Kidney glomerular epithelial cell (primary cell): ENCODE measurements at places on chromosomes 1 and 21.

DNA sequence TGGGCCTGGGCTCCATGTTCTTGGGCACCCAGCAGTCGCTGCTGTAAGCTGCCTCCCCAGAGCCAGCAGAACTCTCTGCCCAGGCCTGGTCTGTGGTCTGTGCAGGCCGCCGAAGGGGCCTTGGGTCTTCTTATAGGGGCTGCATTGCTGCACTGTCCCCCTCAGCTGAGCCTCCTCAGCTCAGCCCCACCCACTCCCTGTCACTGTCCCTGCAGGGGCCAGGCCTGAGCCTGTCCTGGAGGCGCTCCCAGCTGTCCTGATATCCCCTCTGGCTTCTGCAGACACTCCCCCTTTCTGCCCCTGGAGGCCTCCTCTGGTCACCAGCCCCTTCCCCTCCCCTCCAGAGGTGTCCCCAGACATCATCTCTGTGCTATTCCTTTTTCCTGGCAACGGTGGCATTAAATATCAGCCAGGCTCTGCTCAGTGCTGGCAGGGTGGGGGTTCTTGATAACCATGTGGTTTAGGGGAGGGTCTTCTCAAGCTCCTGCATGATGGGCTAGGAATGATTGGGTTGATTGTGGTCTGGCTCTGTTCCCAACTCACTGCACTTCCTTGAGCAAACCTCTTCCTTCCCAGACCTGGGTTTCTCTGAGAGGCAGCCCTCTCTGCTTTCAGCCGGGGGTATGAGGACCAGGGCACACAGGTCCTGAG is 3.7 kb upstream of the FOXO6 start:
- no peak for DNase-seq

- no peak for DNase-seq
These were observed 9.2 kb upstream of the COL6A1 start for GRCh38 chr21:45972353-45972715.

DNA sequence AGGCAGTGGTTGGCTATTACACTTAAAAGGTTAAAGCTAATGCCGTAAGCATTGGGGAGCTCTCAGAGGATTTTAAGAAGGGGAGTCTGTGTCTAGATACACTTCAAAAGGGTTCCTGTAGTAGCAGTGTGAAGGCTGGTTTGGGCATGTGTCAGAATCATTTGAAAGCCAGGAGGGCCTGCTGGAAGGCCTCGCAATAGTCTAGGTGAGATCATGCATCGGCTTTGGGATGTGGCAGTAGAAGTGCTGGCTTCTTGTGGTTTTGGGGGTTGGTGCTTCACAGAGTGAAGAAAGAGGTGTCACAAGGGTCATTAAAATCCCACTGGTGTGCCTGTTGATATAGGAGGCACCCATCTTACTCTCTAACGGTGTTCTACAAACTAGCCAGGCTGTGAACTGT is 85.7 kb downstream of the ST6GALNAC3 start:
- DNase-seq, result no peak

DNA sequence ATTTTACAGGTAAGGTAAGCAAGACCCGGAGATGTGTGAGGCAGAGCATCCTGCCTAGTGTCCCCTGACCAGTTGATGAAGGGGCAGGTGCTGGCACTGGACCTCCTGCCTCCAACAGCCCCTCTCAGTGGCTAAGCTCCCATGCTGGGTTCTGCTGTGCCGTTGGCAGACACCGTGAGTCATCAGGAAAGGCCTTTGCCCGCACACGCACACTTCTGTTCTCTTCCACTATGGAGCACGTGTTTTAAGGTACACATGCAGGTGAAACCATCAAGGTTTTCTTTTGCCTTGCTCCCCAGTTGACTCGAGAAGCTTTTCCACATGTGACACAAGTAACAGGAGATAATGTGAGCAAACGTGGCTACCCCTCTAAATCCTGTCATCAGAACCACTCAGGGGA is 207.9 kb downstream of the RRAGC start:
- no peak for DNase-seq

DNA sequence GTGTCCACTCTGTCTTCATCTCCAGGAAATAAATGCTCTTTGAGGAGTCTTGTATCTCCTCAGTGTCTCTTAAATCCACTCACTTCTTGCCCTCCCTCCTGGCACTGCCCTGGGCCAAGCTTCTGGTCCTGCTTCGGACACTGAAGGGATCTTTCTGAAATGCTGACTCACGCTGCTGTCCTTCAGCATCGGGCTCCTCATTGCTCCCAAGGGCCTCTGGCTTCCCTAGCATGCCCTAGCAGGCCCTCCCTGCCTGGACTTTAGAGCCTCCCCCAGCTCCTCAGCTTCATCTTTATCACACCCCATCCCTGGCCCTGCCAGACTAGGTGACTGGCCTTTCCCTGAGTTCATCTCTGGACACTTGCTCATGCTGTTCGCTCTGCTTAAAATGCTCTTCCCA is 96.6 kb downstream of the FOXD2 start:
- DNase-seq, result no peak

GRCh38 chr1:116605315-116605714 is 34.5 kb upstream of the CD58 start:
- DNase-seq, result no peak

- DNase-seq, result no peak
These were observed 26.7 kb upstream of the KCNN3 start for GRCh38 chr1:154896771-154897286.

- DNase-seq, result no peak
These were observed 2.5 kb downstream of the RHOC start for GRCh38 chr1:112704391-112704933.

DNA sequence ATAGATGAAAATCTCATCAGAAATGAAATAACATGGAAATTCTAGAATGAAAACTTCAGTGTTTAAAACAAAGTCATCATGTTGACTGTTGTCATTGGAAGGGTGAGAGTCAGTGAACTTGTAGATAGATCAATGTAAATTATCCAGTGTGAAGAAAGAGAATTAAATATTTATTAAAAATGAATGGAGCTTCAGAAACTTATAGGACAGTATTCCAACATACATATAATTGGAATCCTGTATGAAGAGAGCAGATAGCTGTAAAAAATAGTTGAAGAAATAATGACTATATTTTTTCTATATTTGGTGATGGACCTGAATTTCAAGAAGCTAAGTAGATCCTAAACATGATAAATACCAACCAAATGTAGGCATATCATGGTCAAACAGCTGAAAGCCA is 60.0 kb downstream of the MAN1A2 start:
- no peak for DNase-seq

- DNase-seq, result no peak
These were observed 29.1 kb downstream of the PRRX1 start for GRCh38 chr1:170692866-170693575.

DNA sequence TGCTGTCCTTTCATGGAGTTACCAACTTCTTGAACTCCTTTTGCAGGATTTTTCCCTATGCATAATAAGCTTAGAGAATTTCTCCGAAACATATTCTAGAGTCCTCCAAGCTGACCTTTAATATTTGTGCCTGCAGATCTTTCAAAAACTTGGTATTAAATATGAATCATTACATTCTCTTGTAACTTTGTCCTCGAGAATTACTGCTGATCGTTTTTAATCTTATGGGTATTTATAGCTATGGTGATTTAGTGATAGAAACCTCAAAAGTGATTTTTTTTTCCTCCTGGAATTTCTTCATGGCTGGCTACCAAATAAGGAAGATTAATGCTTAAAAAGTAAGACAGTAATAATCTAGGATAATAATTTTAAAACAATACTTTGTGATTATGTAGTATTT is 39.1 kb downstream of the MAP3K21 start:
- DNase-seq, result no peak

GRCh38 chr1:99613716-99614115 is 32.2 kb upstream of the PALMD start:
- DNase-seq, result no peak

- no peak for DNase-seq
These were observed 149.7 kb downstream of the PEX14 start for GRCh38 chr1:10624256-10625050.

DNA sequence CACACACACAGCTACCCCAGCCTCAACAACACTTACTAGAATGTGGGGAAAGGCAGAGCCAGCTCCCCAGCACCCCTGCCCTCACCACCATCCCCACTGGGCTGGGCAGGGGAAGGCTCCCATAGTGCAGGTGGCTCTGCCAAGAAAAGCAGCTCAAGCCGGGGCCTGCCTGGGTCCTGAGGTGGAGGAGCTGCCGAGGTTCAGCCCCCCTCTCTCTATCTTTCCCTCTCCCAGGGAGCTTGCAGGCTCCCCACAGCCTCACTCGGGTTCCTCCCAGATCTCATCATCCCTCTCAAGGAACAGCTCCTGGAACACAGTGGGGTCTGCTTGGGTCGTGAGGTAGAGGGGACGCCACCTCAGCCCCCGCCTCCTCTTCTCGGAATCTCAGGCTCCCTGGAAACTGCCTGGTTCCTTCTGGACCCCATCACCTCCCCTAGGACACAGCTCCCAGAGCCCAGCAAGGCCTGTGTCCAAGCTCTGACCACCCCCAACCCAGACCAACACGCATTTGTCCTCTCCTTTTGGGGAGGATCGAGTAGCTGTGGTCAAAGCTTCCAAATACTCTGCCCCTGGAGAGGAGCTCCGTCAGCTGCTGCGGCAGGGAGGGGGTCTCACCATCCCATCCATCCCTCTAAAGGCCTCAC is 704 bp downstream of the S100A16 start:
- DNase-seq, result peak; percentile 38

- DNase-seq, result peak; percentile 8
These were observed 11.5 kb downstream of the ASAP3 start for GRCh38 chr1:23472351-23473036.

DNA sequence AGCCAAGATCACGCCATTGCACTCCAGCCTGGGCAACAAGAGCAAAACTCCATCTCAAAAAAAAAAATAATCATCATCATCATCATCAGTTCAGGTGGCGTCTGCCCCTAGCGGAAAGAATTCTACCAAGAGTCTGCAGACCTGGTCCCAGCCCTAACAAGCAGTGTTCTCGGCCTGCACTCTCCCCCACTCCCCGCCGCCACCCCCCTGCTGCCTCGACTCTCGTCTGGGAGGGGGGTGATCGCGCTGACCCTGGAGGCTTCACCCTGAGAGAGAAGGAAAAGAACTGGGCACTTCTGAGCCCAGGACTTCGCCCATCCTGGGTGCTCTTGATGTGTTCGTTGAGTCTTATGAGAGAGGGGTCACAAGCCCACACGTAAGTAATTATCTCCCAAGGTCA is 160.1 kb upstream of the TMEM51 start:
- DNase-seq, result no peak

GRCh38 chr1:154845879-154846278 is 24.2 kb downstream of the KCNN3 start:
- DNase-seq, result no peak

DNA sequence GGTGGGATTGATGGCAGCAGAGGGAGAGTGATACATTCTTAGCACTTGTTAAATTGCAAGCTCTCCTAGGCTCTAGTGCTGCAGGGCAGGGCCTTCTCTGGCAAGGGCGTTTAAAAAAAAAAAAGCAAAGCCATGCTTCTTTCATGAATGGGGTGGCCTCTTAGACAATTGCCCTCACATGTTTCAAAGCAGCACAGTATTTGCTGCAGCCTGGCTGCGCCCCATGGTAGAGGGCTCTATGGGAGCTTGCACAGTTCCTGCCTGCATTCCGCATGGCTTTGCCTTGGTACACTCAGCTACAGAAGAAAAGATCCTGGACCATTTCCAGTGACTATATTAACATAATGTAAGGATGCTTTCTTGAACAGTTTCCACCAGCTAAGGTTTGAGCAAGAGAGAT is 267.2 kb downstream of the ZNF648 start:
- no peak for DNase-seq

DNA sequence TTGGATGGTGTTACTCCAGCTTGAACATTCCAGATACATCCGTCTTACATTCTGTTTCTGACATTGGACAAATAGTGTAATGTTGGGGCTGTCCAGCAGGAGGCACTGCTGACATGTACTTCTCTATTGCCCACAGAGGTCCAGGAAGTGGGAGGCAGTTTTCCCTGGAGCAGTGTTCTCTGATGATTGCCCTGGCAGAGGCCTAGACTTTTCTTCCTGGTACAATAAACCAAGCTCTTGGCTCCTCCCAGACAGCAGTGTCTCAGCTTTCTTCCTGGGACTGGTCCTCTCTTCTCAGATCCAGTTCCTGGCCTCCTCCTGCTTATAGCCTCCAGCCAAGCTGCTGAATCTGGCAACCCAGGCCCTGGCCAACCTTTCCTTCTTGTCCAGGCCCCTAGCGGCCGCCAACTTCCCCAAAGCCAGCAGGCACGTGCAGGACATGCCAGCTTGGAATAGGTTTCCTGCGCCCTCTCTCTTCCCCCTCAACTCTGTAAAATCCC is 14.9 kb upstream of the IFNLR1 start:
- DNase-seq, result peak; percentile 95

DNA sequence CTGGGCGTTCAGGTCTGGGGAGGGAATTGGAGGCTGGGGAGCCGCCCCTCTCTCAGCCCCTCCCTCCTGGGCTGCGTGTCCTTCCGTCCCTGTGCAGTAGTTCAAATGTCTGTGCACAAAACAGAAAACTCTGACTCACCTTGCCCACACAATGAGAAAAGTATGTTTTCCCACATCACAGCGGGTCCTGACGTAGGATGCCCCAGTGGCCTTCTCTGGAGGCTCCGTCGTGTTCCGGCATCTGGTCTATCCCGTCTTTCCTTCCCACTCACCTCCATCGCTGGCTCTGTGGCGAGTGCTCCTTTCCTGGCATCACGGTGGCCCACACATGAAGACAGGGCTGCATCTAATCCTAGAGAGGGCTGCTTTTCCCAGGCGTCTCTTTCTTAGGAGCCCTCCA is 224.0 kb downstream of the KAZN start:
- DNase-seq, result no peak

DNA sequence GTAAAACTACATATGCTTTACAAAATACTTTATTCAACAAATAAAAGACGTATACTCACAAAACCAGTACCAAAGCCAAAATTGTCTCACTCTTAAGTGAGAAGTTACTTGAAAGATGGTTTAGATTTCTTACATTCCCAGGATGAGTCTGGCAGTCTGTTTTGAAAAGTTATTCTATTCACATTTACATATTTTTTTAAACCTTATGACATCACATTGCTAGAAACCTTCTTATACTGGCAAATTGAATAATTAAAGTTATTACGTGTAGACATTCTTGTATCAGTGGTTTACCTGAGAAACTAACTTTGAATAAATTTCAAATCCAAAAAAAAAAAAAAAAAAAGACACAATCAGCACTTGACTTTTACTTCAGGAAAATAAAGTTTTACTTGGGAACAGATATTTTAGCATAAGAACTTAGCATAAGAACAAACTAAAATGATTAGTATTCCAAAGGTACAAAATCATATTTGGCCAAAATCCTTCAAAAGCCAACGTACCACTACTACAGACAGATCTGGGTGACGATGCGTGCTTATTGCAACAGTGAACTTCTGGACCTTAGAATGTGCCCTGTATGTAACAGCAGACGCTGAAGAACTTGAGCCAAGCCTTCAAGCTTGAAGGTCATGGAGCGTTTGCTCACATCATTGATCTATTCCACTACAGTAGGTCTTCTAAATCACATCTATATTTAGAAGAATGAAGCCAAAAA is 2.5 kb downstream of the CDC42BPA start:
- no peak for DNase-seq

- DNase-seq, result no peak
These were observed 31.4 kb downstream of the DDR2 start for GRCh38 chr1:162663589-162664106.
